Stimulated activated CD4-positive, alpha-beta T cell treated with anti-CD3 and anti-CD28 coated beads, Interleukin-2, amount 100 ng/mL, for 4 hours (primary cell): ENCODE measurements at places on chromosomes 6 and 20.

DNA sequence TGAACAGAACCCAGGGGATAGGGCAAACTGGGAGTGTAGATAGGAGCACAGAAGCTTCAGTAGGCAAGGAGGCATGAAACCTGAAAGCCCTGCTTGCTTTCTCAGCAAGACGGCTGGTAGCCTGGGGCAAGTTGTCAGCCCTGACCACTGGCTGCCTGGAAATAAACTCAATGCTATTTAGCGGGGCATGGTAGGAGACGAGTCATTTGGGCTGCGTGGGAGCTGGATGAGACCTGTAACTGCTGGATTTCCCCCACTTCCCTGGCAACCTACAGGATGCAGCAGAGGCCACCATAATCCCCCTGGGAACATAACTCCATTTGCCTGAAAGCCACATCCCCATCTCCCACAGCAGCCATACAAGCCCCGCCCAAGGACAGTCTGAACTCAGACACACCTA is 332.6 kb upstream of the TBX18 start:
- no peak for DNase-seq

- no peak for DNase-seq
These were observed 13.9 kb downstream of the MACROD2 start for GRCh38 chr20:14009208-14009607.

- DNase-seq, result no peak
These were observed 331.5 kb upstream of the NOX3 start for GRCh38 chr6:155787168-155787567.

DNA sequence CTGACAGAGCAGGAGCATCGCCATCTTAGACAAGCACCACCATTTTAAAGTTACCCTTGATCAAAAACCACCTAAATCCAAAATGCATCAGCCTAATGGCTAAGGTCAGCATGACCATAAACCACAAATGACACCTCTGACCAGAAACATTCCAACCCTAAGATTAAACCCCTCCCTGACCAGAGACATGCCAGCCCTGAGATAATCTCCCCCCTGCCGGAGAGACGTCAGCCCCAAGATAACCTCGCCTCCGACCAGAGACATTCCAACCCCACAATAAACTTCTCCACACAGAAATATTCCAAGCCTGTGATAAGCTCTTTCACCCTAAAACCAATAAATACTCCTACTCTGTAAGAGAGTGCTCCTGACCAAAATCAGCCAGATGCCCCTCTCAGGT is 53.5 kb downstream of the PXDC1 start:
- DNase-seq, result no peak

GRCh38 chr20:1012359-1013168 is 10.5 kb upstream of the RSPO4 start:
- no peak for DNase-seq

DNA sequence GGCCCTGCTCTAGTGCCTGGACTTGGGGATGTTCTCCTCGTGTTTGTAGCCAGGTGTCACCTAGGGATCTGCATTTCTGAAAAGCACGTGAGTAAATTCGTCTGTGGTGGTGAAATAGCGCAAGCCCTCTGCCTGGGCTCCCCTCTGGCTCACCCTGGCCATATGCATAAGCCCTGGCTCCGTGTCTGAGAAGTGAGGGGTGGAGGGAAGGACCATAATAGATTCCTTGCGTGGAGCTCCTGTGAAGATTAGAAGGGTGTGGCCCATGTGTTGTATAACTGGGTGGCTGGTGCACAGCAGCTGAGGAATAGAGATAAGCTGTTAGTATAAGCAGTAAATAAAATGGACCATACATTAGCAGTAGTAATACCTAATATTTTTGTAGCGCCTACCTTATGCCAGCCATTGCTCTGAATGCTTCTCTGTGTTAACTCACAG is 4.8 kb downstream of the BCAS1 start:
- no peak for DNase-seq

DNA sequence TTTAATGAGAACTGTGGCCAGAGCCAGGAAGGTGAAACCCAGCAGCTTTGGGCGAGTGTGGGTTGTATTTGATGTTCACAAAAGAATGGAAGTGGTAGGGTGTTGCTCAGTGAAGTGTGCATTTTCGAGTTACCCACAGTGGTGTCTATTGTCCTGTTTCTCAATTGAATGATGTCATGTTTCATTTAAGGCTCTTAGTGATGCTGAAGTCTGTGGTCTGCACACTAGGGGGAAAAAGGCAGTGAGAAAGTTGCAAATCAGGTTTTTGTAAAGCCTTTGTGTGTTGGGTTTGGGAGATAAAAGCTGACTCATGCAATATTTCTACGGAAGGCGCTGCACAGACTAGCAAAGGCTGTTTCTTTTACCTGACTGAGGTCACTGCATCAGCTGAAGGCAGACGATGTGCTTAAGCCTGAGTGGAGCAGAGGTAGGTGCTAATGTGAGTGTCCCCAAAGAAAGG is 121.1 kb downstream of the PLEKHG1 start:
- no peak for DNase-seq

DNA sequence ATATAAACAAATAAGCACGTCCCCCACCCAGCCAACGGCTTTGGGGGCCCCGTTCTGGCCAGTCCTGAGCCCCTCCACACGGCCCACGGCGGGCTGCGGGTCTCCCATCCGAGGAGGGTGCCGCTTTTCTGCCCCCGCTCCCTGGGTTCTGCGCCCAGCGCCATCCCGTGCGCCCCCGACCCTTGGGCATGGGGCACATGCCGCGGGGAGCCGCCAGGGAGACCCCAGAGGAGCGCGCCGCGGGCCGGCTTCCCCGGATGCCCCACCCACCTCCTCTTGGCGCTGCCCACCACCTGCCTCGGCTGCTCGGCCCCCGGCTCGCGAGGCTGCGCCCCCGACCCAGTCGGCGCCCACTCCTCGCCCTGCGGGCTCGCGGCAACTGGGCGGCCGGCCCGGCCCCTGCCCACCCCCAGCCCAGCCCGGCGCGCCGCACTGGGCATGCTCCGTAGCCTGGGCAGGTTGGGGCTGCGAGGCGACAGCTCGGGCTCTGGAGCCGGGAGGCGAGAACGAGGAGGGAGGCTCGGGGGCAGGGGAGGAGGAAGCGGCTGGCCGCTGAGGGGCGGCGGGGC is 570 bp upstream of the PLCB4 start:
- DNase-seq, result no peak

GRCh38 chr6:157013649-157014304 is 236.6 kb downstream of the ARID1B start:
- DNase-seq, result no peak

- no peak for DNase-seq
These were observed 6.5 kb downstream of the BTN2A2 start for GRCh38 chr6:26389349-26389894.

- DNase-seq, result no peak
These were observed 63.5 kb upstream of the PHACTR2 start for GRCh38 chr6:143614235-143614634.

DNA sequence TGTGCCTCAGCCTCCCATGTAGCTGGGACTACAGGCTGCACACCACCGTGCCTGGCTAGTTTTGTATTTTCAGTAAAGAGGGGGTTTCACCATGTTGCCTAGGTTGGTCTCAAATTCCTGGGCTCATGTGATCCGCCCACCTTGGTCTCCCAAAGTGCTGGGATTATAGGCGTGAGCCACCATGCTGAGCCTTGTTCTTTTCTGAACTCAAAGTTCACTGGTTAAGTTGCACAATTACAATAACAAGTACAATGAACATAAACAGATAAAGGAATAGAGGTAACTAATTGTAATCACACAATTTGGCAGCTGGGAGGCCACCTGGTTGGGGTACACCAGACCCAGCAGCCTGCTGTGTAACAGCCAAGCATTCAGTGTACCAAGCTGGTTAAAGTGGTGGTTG is 6.7 kb downstream of the NUDT3 start:
- DNase-seq, result no peak

GRCh38 chr20:63097336-63097831 is 90.6 kb upstream of the BHLHE23 start:
- DNase-seq, result no peak

DNA sequence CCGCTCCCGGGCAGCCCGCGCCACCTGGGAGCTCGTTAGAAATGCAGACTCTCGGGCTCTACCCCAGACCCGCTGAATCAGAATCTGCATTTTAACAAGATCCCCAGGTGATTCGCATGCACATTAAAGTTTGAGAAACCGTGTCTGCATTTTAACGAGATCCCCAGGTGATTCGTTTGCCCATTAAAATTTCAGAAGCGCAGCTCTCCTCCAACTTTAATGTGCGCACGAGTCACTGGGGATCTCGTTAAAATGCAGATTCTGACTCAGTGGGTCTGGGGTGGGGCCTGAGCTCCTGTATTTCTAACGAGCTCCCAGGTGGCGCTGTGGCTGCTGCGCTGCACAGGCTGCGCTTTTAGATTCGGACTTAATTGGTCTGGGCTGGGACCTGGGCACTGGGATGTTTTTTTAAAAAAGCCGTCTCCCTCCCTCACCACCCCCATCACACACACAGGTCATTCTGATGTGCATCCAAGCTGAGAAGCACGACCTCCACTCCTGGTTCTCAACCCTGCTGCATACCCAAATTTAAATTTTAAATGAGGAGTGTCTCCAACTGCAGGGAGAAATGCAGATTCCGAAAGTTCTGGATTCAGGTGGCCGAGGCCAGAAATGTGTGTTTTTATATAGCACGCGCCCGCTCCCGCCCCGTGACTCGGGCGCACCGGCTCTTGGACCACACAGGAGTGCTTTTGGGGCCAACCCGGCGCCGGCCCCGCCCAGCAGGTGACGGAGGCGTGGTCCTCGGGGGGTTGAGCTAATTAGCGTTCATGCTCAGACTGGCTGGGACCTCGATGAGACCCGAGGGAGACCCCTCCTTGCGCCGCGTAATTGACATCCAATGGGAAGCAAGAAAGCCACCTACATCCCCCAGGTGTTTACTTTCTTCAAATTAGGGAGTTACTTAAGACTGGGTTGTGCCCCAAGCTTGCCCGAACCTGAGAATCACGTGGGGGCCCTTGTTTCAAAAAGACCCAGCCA is 85.8 kb downstream of the ZFP64 start:
- DNase-seq, result no peak

- no peak for DNase-seq
These were observed 5.9 kb downstream of the ZSCAN31 start for GRCh38 chr6:28330041-28330440.

GRCh38 chr6:22412994-22413393 is 116.2 kb upstream of the PRL start:
- no peak for DNase-seq

DNA sequence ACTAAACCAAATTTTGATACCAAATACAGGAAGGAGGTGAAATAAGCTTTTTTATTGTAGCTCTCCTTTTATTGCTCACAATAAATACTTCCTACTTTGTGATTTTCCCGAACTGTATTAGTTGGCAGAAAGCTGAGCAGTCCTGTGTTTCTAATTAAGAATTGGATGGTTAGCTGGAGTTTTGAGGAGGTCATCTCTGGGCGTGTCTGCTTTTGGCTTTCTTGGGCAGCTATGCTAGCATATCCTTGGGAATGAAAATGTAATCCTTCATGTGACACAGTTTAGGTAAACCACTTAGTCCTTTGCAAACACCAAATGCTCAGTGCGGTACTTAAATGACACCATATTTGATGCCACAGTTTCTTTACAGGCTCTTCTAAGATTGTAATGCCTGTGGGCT is 67.5 kb downstream of the MTHFD1L start:
- DNase-seq, result no peak
